ENCODE measurements at places on chromosomes 7 and 10.

DNA sequence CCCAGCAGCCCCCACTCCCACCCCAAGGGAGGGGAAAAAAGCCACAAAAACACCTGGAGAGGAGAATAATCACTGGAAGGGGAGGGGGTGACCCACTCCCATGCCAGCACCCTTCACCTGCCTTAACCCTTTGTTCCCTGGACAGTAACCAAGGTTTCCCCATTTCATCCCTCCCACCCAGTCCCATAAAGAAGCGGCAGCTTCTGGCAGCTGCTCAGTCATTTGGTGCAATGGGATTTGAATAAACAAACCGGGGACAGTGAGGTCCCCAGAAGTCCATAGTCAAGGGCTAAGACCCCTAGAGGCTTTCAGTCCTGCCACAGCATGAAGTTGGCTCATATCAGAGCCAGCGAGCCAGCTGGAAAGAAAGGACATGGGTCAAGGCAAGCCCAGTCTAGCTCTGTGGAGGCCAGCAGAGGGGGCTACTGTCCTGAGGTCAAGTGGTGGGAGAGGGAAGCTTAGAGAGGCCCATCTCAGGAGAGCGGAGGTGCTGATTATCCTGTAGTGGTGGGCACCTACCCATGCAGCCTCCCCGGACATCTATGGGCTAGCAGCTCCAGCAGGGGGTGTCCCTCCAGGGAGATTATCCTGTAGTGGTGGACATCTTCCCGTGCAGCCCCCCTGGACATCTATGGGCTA lies 58.9 kb upstream of the LBX1 start:
- DNase-seq = no peak

DNA sequence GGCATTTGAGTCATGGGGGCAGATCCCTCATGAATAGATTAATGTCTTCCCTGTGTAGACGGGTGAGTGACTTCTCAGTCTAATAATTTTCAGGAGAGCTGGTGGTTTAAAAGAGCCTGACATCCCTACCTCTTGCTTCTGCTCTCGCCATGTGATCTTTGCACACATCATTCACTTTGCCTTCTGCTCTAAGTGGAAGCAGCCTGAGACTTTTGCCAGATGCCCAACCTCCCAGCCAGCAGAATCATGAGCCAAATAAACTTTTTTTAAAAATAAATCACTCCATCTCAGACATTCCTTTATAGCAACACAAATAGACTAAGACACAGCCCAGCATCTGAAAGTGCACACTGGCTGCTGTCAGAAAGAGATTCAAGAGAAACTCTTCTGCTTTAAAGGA lies 155.2 kb downstream of the ZNF365 start:
- no peak for DNase-seq

DNA sequence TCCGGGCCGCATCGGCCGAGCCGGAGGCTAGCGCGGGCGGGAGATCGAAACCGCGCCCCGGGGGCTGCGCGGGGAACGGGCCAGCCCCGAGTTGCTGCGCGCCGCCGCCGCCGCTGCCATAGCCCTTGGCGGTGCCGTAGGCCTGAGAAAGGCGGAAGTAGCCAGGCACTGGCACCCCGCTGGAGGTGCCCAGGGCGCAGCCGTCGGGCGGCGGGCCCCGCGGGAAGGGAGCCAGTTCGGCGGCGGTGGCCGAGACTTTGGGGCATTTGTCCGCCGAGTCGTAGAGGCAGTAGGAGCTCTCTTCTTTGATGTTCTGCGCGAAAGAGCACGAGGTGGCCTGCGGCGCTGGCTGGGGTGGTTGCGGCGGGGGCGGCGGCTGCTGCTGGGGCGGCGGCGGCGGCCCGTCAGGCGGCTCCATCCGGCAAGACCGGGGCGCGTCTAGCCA lies 587 bp downstream of the HOXA10 start:
- no peak for DNase-seq

- no peak for DNase-seq
These were observed 55.0 kb downstream of the PDIA4 start for GRCh38 chr7:148973256-148973655.

DNA sequence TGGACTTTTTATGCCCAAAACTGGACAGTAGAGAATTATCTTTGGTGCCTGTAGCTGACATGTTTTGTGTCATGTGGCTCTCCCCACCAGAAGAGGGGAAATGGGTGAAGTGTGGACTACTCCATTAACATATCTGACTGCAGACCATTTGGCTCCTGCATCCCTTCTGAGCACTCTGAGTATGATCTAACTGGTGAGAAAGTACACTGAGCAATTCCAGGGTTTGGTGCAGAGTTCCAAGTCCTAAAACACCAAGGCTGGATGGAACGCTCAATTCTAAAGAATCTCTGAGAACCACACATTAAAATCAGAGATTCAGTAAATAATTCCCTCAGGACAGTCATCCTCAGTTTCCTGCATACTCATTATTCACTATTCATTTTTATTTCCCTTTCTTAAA lies 22.8 kb upstream of the OSBPL3 start:
- DNase-seq = no peak

GRCh38 chr7:36969376-36969775 lies 245.1 kb upstream of the AOAH start:
- no peak for DNase-seq

DNA sequence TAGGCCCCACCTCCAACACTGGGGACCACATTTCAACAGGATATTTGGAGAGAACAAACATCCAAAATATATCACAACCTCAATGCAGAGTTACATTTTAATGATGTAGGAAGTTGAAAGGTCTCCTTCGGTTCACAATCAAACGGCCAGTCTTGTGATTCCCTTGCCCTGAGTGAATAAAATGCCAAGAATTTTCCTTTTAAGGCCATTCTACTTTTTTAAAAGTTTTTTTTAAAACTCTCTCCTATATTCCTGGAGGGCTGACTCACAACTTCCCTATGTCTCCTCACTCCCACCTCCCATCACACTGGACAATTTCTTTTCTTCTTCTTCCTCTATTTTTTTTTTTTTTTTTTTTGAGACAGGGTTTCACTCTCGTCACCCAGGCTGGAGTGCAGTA lies 693.6 kb upstream of the AUTS2 start:
- DNase-seq = no peak

DNA sequence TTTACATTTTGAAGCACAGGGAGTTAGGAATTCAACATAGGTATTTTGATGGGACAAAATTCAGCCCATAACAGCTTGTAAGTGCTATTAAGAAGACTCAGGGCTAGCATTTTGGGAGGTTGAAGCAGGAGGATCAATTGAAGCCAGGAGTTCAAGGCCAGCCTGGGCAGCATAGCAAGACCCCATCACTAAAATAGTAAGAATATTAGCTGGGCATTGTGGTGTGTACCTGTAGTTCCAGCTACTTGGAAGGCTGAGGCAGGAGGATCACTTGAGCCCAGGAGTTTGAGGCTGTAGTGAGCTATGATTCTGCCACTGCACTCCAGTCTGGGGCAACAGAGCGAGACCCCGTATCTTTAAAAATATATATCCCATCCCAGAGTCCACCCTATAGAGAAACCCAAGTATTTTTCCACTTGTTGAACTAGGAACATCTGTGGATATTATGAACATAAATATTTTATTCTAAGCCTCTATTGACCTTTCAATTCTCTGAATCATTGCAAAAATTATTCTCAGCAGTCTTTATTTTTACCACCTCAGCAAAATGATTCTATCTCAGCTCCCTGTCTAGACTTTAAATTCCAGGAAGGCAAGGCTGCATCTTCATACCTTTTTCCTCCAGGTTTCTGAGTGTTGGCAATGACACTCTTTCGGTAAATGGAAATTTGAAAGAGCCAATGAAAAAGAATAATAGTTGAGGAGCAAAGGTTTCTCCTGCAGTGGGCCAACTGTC lies 181.0 kb downstream of the GALNT17 start:
- no peak for DNase-seq

DNA sequence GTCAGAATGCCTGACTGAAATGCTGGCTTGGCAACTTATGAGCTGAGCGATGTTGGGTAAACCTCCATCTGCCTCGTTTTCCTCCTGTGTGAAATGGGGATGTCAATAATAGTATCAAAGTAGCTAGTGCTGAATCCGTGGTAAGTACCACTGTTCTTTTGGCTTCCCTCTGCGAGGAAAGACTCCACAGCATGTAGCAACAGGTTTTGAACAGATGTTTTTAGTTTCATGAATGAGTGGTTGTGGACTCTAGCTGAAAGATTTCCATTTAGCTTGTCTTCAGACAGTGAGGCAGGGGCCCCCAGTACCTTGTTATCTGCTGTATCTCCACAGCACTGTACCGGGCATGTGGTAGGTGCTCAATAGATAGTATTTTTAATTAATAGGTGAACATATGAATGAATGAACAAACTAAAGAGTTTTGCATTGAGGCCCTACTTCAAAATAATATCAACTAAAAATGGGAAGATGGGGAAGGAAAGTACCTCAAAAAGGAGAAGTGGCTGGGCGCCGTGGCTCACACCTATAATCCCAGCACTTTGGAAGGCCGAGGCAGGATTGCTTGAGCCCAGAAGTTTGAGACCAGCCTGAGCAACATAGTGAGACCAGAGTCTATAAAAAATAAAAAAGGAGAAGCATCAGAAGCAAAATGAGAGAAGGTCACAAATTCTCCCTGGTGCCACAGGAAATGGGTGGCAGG lies 5.6 kb upstream of the DLG5 start:
- DNase-seq = no peak

GRCh38 chr7:105688617-105689016 lies 107.3 kb upstream of the EFCAB10 start:
- no peak for DNase-seq

- DNase-seq = no peak
These were observed 136.1 kb downstream of the PLXNA4 start for GRCh38 chr7:132440151-132440550.

DNA sequence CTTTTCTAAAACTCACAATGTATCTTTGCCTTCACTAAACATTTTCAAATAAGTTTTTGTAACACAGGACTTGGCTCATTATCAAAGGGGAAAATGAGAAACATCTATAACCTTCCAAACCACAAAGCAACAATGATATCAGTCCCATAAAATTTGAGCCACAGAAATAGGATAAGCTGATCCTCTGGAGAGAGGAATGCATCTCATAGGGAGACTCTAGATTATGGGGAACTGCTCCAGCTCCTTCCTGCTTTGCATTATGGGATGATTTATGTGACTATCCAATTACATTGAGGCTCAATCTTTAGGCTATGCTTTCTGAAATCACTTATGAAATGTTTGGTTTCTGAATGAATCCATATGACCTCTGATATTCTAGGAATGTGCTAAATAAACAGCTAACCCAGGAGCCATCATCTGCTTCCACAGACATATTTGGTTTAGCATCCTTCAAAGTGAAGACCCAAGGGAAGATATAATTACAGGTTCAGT lies 70.4 kb downstream of the CUBN start:
- peak; percentile 84 for DNase-seq

DNA sequence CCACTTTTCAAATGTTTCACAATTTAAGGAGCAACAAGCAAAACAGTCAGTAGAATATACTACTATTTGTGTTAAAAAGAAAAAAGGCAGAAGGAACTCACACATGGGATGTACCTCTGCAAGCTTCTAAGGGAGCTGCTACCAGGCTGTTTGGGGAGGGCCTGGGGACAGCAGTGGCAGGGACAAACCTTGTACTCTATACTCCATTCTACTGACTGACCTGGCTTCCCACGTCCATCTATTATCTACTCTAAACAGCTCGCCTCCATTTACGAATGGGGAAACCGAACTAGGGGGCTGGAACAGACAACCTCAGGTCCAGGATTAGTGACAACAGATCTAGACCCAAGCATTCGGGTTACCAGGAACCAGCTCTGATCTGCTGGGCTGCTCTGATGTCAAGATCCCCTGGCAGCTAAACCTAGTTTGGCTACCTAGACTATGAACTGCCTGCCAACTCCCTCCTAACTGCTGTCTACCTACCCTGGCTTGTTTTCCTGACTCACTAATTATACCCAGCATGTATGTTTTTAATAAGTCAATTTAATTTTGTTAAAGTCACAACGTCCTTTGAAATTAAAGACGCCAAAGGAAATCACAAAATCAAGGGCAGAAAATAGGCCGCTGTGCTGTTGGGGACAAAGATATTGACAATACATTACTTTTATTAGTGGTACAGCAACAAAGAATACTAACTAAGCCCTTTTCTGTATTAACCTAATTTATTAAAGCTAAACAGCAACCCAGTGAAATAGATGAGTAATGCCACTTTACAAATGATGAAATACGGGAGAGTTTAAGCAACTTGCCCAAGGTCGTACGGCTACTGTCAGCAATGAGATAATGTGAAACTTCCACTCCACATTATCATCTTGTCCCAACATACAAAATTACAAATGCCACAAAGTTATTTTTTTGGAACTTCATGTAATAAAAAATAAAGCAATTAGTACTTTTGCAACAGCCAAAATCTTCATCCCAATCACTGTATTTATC lies 5.3 kb downstream of the PSAP start:
- no peak for DNase-seq

GRCh38 chr7:111113263-111114017 lies 22.5 kb downstream of the LRRN3 start:
- DNase-seq = no peak

DNA sequence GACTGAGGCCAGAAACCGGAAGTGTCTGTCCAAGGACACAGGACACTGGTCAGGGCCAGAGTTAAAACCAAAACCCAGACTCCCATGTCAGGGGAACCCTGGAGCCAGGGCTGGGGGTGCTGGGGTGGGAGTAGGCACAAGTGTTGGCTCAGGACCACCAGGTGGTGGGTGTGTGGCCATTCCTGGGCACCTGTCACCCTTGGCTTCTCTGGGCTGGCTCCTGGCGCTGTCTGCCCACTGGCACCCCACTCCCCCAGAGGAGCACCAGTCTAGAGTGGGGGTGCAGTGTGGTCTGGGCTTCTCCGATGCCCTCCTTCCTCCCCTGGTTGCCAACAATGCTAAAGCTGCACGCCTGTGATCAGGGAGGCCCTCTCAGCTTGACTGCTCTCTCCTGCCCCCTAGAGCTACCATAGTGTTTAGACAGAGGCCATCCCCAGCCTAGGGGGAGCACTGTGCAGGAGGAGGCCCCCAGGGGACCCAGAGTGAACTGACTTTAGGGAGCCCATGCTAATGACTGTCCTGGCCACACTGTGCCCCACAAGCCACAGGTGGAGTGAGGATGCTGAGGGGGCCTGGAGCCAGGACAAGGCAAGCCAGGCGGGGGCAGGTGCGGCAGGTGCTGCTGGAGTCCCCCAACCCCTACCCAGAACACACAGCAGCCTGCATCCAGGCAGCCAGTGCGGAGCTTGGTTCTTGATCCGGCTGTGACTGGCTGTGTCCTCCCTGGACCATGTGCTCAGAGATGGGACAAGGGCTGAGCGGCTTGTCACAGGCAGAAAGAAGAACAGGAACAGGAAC lies 11.0 kb downstream of the RASGEF1A start:
- no peak for DNase-seq

DNA sequence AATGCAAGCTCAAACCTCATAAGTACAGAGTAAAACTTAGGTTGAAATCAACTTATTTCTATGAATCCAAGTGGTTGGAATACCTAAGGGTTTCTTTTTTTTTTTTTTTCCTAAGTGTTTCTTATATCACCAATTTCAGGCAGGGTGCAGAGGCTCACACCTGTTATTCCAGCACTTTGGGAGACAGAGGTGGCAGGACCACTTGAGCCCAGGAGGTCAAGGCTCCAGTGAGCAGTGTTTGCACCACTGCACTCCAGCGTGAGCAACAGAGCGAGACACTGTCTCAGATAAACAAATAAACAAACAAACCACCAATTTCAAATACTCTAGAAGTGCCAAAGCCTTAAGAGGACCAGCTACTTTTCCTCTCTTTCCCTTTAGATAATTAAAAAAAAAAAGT lies 39.2 kb upstream of the SPOCK2 start:
- no peak for DNase-seq

Data from brain microvascular endothelial cell (primary cell).